Esophagus squamous epithelium (tissue), 5 donors: ENCODE measurements at places on chromosomes 1 and 21. TPM values are rescaled to one million over a fixed set of nuclear protein-coding genes. Genes with fewer than 3 reads are reported as not detected.

The TMOD4 gene
- not detected for total RNA-seq

The UBASH3A gene
- total RNA-seq: 0.82 TPM

GRCh38 chr1:241186716-241187115 is 170.3 kb downstream of the RGS7 start:
- no peaks in the 10 kb centered on the region for H3K27me3 ChIP-seq
- H3K4me3 ChIP-seq: no peak overlapping the region
- no peak overlapping the region for H3K27ac ChIP-seq
- DNase-seq: no peak

The G0S2 gene
- total RNA-seq: 25.2 TPM

DNA sequence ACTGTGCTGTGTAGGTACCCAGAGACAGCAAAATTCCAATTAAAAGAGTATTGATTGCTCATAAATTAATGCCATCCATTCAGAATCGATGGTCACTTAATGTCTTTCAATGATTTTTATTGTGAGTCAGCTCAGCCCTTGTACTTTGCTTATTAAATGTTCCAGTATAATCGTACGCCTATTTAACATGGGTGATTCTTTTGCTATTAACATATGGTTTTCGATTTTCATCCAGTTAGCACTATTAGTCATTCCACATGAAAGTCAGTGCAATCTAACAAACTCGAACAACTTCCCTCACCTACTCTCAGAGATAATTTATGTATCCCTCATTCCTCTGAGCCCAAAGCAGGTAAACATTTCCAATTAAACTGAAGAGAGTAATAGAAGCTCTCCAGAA is 109.6 kb upstream of the APP start:
- no peaks in the 10 kb centered on the region for H3K4me1 ChIP-seq
- H3K27ac ChIP-seq: no peak overlapping the region
- no peak for DNase-seq
- H3K27me3 ChIP-seq: no peaks in the 10 kb centered on the region
- H3K4me3 ChIP-seq: no peak overlapping the region

GRCh38 chr1:162189345-162189744 is 119.9 kb downstream of the NOS1AP start:
- no peak for DNase-seq
- H3K4me3 ChIP-seq: no peak overlapping the region
- H3K27ac ChIP-seq: no peak overlapping the region
- no peaks in the 10 kb centered on the region for H3K4me1 ChIP-seq

The NCAM2 gene
- total RNA-seq: not detected

GRCh38 chr1:184664661-184665060 is 90.0 kb downstream of the EDEM3 start:
- peaks cover 7% of the 10 kb centered on the region for H3K4me1 ChIP-seq
- H3K27ac ChIP-seq: no peak overlapping the region
- no peaks in the 10 kb centered on the region for H3K36me3 ChIP-seq
- no peak for DNase-seq

The SPRR2A gene
- 60.3 TPM for total RNA-seq

- H3K27ac ChIP-seq: peak overlapping the region; percentile 23
- no peak for DNase-seq
- peaks cover 66% of the 10 kb centered on the region for H3K4me1 ChIP-seq
- H3K36me3 ChIP-seq: no peaks in the 10 kb centered on the region
- no peak overlapping the region for H3K4me3 ChIP-seq
- no peaks in the 10 kb centered on the region for H3K27me3 ChIP-seq
These were observed 93.0 kb upstream of the DUSP10 start for GRCh38 chr1:221834698-221835513.

DNA sequence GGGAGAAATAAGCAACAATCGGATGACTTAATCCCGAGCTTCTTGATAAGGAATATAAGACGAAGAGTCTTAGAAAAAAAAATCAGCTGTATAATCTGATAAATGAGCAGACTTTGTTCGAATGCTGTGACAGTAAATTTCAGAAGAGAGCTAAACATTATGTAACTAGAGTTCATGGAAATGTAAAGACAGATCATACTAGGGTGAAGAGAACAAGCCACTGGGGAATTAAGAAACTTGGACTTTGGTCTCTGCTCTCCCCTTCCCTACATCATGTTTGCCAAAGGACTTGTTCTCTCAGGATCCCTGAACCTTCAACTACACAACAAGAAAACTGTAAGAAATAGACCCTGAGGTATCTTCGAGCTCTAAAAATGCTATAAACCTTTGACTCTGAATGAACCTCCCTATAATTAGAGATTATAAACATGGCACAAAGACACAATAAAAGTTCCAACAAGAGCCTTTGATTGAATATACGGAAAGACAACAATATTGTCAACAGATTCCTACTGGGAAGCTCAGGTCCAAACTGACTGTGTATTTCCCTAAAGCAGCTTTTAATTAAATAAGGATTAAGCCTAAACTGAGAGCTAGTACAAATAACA is 27.5 kb downstream of the FRRS1 start:
- no peak overlapping the region for H3K27ac ChIP-seq
- DNase-seq: no peak
- no peaks in the 10 kb centered on the region for H3K4me1 ChIP-seq
- H3K4me3 ChIP-seq: no peak overlapping the region
- H3K36me3 ChIP-seq: no peaks in the 10 kb centered on the region

- H3K36me3 ChIP-seq: no peaks in the 10 kb centered on the region
- no peak overlapping the region for H3K27ac ChIP-seq
- no peak for DNase-seq
- no peak overlapping the region for H3K4me3 ChIP-seq
- peaks cover 4% of the 10 kb centered on the region for H3K4me1 ChIP-seq
These were observed 49.8 kb downstream of the SLC16A1 start for GRCh38 chr1:112906150-112906698.

The C1orf115 gene
- total RNA-seq: 6.6 TPM

The TRAF5 gene
- 9.2 TPM for total RNA-seq
